Activated naive CD4-positive, alpha-beta T cell treated with anti-CD3 and anti-CD28 coated beads, Interleukin-2, amount 50 U/mL, for 72 hours (primary cell): ENCODE measurements at places on chromosomes 11 and 22.

GRCh38 chr22:29328566-29329500, 13.3 kb upstream of the RASL10A start:
- DNase-seq: no peak

DNA sequence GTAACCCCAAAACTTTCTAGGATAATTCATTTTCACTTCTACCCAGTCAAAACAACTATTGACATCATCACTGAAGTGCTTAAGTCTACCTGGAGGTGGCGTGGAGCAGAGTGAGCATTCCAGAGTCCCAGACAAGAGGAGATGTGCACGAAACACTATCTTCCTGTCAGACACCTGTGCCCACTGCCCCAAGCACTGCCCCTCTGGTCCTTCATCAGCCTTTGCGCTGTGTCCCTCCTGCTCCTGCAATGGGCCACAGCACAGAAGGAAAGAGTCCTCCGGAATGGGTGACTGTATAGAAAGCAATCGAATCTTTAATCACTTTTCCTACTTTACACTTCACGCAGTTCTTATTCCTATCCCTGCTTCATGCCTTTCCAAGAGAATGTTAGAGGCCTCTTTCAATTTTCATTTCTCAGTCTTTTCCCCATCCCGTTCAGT, 512 bp upstream of the GRIA4 start:
- no peak for DNase-seq

DNA sequence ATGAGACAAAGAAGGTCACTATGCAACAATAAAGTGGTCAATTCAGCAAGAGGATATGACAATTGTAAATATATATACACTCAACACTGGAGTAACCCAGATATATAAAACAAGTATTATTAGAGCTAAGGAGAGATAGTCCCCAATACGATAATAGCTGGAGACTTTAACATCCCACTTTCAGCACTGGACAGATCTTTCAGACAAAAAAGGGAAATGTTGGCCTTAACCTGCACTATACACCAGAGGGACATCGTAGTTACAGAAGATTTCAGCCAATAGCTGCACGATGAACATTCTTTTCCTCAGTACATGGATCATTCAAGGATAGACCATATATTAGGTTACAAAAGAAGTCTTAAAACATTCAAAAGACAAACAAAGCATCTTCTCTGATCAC, 29.9 kb downstream of the PIWIL3 start:
- no peak for DNase-seq

DNA sequence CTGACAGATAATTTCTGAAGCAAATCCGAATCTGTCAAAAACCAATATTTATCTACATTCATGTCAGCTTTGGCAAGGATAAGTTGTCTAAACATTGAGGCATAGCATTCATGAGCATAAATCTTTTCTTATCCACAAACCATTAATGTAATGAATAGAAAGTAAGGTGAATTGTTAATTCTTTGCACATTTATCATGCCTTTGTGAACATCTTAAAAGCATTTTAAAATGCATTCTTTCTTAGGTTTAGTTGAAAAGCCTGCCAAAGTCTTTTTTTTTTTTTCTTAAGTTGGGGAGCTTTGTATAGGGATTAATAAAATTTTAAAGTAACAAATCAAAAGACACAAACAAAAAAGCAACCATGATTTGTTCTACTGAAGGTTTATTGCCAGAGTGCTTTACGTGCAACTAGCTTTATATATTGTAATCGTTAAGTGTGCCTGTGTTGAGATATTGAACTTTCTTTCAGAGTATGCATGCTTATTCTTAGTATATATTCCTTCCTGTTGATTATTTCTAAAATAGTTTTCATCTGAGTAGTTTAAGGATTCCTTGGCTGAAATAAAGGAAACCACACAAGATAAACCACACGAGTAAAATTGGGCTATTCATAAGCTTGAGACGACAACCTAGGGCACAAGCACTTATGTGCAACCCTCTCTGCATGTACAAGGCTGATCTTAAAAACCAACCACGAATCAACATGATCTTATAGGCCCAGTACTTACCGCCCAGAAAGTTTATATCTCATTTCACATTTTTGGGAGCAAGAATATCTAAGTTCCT, 1110.9 kb upstream of the CNTN5 start:
- no peak for DNase-seq
